ENCODE measurements at places on chromosomes 5 and 9.

DNA sequence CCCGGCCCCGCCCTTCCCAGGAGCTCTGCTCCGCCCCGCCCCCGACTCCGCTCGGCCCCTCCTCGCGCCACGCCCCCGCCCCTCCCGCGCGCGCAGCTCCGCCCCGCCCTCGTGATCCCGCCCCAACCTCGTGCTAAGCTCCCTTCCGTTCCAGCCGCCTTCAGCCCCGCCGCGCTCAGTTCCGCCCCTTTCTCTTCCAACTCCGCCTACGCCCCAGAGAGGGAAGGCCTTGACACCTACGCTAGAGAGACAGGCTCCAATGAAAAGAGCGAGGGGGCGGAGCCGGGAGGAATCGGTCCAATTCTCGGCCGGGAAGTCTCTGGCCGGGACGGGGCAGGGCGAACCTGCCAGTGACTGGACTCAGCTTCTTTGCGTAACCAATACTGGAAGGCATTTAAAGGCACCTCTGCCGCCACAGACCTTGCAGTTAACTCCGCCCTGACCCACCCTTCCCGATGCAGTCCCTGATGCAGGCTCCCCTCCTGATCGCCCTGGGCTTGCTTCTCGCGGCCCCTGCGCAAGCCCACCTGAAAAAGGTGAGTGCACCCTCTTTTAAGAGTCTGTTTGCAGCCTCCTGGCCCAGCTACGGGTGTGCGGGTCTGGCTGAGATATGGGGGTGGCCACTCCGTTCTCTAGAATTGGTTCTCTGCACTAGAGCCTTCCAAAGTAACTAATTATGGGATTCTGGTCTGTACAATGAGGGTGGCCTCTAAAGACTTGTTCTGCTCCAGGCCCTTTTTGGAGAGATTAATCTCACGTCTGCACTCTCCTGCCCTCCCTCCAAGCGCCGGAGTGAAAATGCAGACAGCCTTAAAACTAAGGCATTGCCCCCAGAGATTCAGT is at the start of gene GM2A:
Gene GM2A (plus strand): TSS at position 424 of the 843 bp plus-strand sequence. CDS start 32 bp downstream, at position 456.
- DNase-seq, result peak; percentile 99

GRCh38 chr9:138098908-138099791 is 221.6 kb downstream of the CACNA1B start:
- DNase-seq, result no peak

GRCh38 chr5:178489271-178489976 is 100.8 kb downstream of the COL23A1 start:
- no peak for DNase-seq

GRCh38 chr5:73152411-73153388 is 20.3 kb upstream of the TMEM174 start:
- no peak for DNase-seq

GRCh38 chr5:124902097-124902821 is 155.8 kb upstream of the ZNF608 start:
- DNase-seq, result no peak

DNA sequence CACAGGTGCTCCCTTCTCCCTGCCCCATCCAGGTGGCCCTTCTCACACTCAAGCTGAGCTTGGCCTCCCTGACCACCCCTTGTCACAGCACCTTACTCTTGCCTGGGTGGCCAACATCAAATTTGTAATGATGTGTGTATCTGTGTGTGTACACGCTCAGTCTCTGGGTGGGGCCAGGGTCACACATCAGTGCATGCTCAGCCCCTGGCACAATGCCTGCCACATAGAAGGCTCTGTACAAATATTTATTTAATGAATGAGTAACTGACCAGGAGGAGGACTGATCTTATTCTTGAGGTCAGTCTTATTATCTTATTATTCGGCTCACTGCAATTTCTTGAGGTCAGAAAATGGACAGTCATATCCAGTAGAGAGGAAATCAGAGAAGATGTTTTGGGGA is 41.3 kb upstream of the HAND1 start:
- DNase-seq, result no peak

DNA sequence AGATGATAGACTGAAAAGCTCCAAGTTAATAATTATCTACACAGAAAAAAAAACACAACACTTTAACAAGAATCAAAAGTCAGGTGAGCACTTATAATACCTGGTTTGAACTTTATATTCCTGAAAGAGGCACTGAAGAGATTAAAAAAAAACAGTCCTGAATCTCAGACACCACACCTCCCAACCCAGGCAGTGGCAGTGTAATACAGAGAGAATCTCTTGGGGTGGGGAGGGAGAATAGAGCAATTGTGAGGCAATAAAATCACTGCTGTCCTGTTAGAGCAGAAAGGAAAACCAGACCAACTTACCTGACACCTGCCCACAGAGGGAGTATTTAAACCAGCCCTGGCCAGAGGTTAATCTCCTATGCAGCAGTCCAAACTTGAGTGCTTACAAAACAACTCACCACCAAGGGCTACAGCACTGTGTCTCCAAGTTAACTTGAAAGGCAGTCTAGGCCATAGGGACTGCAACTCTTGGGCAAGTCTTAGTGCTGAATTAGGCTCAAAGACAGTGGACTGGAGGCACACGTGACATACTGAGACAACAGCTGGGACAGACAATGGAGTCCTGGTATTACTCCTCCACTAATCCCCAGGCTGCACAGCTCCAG is 54.2 kb downstream of the SLCO4C1 start:
- DNase-seq, result no peak

- DNase-seq, result no peak
These were observed 3.4 kb downstream of the PLPP7 start for GRCh38 chr9:131292937-131293336.

GRCh38 chr5:93831449-93831848 is 90.0 kb upstream of the POU5F2 start:
- DNase-seq, result no peak

DNA sequence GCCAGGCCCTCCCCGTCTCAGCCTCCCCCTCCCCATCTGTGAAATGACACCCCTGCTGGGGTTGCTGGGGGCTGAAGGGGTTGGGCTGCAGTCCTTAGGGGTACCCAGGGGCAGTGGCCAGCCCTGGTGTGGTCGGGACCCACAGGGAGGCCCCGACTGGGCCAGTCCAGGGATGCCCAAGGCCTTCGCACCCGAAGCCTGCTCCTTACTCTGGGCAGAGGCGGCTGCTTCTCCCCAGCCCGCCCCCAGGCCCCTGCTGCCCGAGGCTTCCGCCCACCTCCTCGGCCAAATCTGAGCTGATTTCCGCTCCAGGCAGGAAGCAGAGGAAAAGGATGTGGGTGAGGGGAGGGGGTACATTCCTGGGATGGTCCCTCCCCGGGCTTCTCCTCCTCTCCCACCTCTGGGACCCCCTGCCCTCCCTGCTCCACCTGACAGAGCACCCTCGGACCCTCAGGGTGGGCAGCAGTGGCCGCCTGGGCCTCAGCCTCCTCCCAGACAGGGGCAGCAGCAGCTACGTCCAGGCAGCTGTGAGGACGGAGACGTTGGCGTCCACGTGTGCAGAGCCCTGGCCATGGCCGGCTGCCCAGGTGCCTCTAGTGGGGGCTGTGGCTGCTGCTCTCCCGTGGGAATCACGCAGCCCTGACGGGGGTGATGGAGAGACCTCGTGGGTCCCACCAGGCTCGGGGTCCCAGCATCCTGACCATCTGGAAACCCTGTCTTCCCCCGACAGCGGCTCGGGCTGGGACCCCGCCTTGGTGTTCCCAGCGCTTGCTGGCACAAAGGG is 4.2 kb upstream of the NRARP start:
- no peak for DNase-seq

DNA sequence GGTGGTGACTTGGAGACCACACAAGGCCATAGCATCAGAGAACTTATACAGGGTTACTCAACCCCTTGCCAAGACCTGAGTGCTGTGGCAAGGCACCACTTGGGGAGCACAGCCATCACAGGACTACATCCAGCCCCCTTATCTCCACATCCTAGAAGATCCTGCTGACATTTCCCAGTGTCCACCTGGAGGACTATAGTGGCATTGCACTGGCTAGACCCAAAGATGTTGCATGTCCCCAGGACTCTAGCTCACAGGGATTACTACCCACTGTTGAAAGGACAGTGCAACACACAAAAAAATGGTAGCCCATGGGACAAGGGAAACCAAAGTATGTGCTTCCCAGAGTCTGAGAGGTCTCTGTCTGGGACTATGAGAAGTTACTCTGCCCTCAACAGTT is 411.1 kb upstream of the NUDT12 start:
- no peak for DNase-seq

- no peak for DNase-seq
These were observed 131.7 kb downstream of the SUSD1 start for GRCh38 chr9:112043423-112043822.

GRCh38 chr9:80866121-80866520 is 823.2 kb downstream of the TLE1 start:
- no peak for DNase-seq

DNA sequence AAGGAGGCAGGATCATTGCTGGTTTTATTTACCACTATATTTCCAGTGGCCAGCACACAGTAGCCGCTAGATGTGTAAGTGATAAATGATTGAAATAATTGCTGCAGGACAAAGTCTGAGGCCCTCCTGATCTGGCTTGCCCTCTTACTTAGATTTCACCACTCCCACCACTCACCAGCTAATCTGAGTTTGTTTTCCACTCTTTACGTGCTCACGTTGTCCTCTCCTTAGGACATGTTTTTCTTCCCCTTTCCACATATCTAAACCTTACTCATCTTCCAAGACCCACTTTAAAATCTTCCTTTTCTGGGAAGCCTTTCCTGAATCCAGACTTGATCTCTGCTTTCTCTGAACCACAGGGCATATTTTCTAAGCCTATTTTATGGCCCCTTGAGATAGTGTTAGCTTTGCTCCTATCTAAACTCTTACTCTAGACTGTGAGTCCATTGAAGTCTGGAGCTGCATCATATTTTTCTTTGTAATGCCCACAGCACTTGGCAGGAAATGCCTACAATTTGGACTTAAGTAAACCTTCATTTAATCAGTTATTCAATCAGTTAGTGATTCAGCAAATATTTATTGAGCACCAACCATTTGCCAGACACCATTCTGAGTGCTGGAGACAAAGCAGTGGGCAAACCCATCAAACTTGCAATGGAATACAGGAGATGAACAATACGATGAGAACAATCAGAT is 2.4 kb downstream of the TLR4 start:
- DNase-seq, result no peak

GRCh38 chr9:122159026-122159924 is at the start of the genes MORN5 and NDUFA8:
Gene MORN5, plus strand, starts transcription at chr9:122159908. Its CDS starts 65 bp downstream, at chr9:122159973.
Gene NDUFA8, minus strand, starts transcription at chr9:122159779. Its CDS starts 102 bp downstream, at chr9:122159677.
- DNase-seq, result peak; percentile 91

GRCh38 chr9:15843316-15843715 is 290.5 kb downstream of the CCDC171 start:
- DNase-seq, result no peak

GRCh38 chr9:110764006-110764405 is 95.4 kb downstream of the MUSK start:
- DNase-seq, result no peak

GRCh38 chr5:178866946-178867345 is 7.2 kb downstream of the ZNF354B start:
- no peak for DNase-seq

DNA sequence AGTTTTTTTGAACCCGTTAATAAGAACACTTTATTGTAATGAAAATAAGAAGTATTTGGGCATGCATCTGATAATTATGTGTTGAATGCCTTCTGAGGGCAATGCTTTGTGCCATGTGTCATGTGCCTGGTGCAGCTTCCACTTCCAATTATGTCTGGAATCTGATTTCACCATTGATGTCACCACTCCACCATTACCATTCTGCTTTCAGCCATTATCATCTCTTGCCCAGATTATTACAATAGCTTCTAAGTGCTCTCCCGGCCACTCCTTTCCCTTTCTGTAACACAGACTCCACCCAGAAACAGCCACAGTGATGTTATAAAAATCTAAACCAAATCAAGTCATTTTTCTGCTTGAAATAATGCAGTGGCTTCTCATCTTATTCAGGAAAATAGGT is 171.7 kb downstream of the C9orf152 start:
- no peak for DNase-seq

DNA sequence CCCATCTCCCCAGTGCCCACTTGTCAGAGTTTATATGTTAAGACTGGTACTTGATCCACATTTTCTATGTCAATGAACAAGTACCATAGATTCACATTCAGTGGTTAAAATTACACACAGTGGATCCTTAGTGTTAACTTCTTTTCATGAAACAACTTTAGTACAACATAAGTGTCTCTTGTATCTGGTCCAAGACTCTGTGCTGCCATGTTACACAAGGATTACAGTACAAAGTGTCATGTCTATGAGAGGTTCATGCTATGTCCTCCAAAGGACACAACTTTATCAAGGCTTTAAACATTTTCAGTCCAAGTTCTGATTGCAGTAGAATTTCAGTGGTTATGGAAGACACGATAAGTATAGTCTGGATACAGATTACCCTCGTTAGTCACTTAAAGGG is 13.3 kb upstream of the VLDLR start:
- DNase-seq, result no peak

DNA sequence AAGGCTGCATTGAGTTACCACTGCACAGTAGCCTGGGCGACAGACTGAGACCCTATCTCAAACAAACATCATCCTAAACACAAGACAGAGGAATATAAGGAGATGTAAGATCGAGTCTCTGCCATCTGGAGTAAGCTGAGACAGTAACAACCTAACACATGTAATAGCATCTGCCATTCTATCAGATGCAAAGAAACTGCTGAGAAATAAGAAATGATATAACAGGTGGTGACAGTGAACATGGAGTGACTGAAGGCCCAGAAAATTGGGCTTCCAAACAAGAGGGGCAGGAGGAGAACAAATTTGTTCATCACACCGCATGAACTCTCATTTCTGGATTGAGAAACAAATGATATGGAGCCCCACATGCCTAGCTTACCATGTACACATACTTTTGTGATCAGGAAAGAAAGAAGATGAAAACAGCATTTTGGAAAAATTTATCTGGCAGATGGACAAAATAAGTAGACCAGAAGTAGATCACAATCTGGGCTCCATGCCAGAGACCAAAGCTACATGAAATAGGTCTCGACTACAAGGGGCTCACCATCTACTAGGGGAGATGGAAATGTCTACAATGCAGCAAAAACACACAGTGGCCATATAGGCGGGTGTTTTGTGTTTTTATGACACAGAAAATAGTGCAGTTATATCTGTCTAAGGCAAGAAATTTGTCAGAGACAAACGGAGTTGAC is 45.5 kb downstream of the ECPAS start:
- DNase-seq, result no peak

- DNase-seq, result no peak
These were observed 574.1 kb downstream of the EBF1 start for GRCh38 chr5:158525663-158526062.

DNA sequence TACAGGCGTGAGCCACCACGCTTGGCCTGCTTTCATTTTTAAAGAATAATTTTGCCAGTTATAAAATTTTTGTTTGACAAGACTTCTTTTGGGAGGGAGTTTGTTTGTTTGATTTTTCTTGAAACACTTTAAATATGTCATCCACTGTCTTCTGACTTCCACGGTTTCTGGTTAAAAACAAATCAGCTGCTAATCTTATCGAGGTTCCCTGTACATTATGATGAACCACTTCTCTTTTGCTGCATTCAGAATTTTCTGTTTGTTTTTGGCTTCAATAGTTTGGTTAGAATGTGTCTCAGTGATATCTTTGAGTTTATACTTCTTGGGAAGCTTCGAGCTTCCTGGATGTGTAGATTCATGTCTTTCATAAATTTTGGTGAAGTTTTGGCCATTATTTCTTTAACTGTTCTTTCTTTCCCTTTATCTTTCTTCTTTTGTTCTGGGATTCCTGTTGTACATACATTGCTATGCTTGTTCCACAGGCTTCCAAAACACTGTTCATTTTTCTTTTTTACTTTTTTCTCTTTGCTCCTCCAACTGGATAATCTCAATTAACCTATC is 60.8 kb downstream of the MSX2 start:
- DNase-seq, result no peak

GRCh38 chr9:18851069-18851795 is 181.8 kb downstream of the SAXO1 start:
- no peak for DNase-seq

- no peak for DNase-seq
These were observed 2.2 kb downstream of the IRX4 start for GRCh38 chr5:1880377-1881025.

- DNase-seq, result no peak
These were observed 22.8 kb upstream of the TNFAIP8 start for GRCh38 chr5:119332978-119333401.
